ENCODE measurements at places on chromosomes 2 and 18.

DNA sequence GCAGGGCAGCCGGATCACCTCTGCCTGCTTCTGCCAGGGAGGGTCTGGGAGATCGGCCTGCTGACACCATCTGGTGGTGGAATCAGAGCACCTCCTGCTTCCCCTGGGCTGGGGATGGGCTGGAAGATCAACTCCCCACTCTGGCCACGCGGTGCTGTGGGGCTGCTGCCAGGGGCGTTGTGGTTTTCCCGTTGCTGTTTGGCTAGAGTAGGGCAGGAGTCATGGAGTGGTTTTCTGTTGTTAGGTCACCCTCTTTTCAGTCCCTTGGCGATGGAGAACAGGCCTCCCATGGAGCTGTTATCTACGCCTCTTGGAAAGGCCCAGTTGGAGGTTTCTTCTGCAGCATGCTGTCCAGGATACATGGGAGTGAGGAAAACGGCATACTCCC, 15.2 kb downstream of the BCL2L11 start:
- no peak overlapping the region for H3K4me3 ChIP-seq
- H3K4me1 ChIP-seq, result peaks cover 18% of the 10 kb centered on the region
- no peaks in the 10 kb centered on the region for H3K27me3 ChIP-seq
- DNase-seq, result peak; percentile 44
- H3K27ac ChIP-seq, result peak overlapping the region; percentile 18

- H3K4me3 ChIP-seq, result no peak overlapping the region
- peaks cover 15% of the 10 kb centered on the region for H3K36me3 ChIP-seq
- peaks cover 11% of the 10 kb centered on the region for H3K4me1 ChIP-seq
Measured at GRCh38 chr2:229530434-229530833, 183.9 kb downstream of the DNER start.

- no peak overlapping the region for H3K4me3 ChIP-seq
- no peak for DNase-seq
- no peaks in the 10 kb centered on the region for H3K36me3 ChIP-seq
- H3K27me3 ChIP-seq, result no peaks in the 10 kb centered on the region
- no peaks in the 10 kb centered on the region for H3K4me1 ChIP-seq
Measured at GRCh38 chr18:73121207-73121606, 253.4 kb upstream of the NETO1 start.

DNA sequence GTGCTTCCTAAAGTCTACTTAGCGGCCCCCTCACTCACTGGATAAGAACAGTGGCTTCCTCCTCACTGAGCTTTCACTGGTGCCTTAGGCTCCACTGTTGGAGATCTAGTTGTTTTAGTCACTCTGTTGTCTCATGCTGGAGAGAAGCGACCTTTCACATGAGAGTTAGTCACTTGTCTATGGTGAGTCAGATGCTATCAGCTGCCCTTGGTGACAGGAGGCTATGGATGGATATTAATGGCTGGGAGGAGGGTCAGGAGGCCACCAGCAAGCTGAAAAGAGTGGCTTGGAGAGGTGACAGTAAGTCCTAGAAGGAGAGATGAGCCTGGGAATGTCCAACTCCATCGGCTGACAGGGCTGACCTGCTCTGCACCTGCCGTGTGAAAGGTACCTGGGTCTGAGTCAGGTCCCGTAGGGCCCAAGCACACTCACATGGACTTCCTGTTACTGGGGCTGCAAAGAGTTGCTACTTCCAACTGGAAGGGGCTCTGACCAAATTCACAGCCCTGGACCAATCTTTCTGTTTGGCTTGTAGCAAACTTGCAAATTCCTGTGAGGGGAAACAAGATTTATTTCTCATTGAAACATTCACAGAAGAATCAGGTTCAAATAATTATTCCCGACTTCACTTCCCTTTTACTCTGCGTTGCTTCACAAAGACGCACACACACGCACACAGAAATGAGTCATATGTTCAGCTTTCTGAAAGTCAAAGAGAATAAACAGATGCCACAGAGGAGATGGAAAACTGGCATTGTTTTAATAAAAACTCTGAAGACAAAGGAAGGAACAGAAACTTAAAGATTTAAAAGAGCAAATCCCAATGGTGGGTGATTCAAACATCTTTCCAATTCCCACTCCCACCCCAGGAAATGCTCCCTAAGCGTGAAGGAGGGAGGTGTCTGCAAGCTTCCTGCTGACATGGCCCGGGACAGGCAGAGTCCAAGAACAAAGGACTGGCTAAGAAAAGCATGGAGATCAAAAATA, 203.5 kb upstream of the TWIST2 start:
- no peaks in the 10 kb centered on the region for H3K36me3 ChIP-seq
- peaks cover 3% of the 10 kb centered on the region for H3K4me1 ChIP-seq
- DNase-seq, result no peak

GRCh38 chr2:11827547-11827946, 81.1 kb downstream of the LPIN1 start:
- peaks cover 4% of the 10 kb centered on the region for H3K27me3 ChIP-seq
- H3K27ac ChIP-seq, result no peak overlapping the region
- peaks cover 10% of the 10 kb centered on the region for H3K4me1 ChIP-seq
- no peaks in the 10 kb centered on the region for H3K36me3 ChIP-seq
- H3K4me3 ChIP-seq, result no peak overlapping the region

DNA sequence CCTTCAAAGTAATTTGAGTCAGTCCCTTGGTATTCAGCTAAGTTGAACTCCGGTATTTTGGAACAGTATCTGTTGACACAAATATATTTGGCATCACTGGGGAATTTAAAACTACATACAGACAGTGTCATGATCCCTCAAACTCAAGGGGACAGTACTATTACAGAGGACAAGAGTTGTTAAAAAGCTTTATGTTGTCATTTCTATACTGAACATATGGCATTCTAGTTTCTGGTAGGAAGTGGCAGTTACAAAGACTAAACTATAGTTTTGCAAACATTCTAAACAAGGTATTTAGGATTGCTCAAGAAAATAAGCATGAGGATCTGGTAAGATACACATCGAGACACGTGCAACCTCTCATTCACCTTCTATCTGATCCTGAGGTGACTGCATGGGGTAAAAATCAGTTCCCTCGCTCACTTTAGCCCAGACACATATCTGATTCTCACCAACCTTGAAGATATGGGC, 16.6 kb upstream of the CCNYL1 start:
- H3K27me3 ChIP-seq, result no peaks in the 10 kb centered on the region
- H3K36me3 ChIP-seq, result no peaks in the 10 kb centered on the region
- H3K4me1 ChIP-seq, result peaks cover 2% of the 10 kb centered on the region
- no peak overlapping the region for H3K27ac ChIP-seq
- no peak overlapping the region for H3K4me3 ChIP-seq

DNA sequence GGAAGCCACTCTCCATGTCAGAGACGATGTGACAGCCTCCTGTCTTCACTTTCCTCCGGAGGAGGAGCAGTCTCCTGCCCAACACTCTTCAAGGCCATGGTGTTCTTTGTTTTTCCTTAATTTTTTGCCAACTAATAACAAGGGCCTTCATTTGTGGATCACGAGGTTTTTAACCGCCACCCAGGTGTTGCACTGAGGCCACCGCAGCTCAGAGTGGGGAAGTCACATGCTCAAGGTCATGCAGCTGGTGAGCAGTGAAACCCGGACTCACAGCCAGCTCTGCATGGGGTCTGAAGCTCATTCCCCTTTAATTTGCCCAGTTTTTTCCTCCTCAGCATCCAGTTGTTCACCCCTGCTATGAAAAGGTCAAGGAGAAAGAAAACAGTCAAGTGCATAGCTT, 19.6 kb downstream of the ENOSF1 start:
- peaks cover 2% of the 10 kb centered on the region for H3K27me3 ChIP-seq
- no peak for DNase-seq
- H3K27ac ChIP-seq, result no peak overlapping the region
- no peaks in the 10 kb centered on the region for H3K36me3 ChIP-seq
- no peak overlapping the region for H3K4me3 ChIP-seq
- no peaks in the 10 kb centered on the region for H3K4me1 ChIP-seq

- H3K27me3 ChIP-seq, result no peaks in the 10 kb centered on the region
- H3K4me3 ChIP-seq, result no peak overlapping the region
- peaks cover 3% of the 10 kb centered on the region for H3K4me1 ChIP-seq
- no peak for DNase-seq
Measured at GRCh38 chr2:160224060-160224459, 24.0 kb upstream of the ITGB6 start.

- peak overlapping the region; percentile 88 for H3K27ac ChIP-seq
- no peaks in the 10 kb centered on the region for H3K36me3 ChIP-seq
- DNase-seq, result no peak
- no peak overlapping the region for H3K4me3 ChIP-seq
Measured at GRCh38 chr2:232835687-232836208, 34.3 kb upstream of the SNORC start.

GRCh38 chr2:10764096-10764785, 42.8 kb downstream of the ATP6V1C2 start:
- no peaks in the 10 kb centered on the region for H3K4me1 ChIP-seq
- no peak overlapping the region for H3K4me3 ChIP-seq
- peaks cover 3% of the 10 kb centered on the region for H3K27me3 ChIP-seq
- no peak for DNase-seq

DNA sequence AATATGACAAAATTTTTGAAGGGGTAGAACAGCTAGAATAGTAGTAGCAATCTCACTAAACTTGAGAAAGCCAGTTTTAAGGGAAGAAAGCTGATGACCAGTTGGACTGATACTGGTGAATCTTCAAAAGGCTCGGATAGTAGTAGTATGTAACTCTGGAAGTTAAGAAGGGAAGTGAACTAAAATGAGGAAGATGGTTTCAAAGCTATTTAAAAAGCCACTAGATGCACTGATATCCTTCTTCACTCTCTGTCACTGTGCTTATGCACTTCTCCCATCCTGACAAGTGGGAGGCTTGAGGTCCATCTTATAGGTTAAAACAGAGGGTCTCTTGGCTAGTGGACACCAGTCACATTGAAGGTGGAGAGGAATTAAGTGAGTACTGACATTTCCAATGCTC, 141.1 kb downstream of the NCOA1 start:
- H3K4me1 ChIP-seq, result peaks cover 12% of the 10 kb centered on the region
- H3K36me3 ChIP-seq, result no peaks in the 10 kb centered on the region
- no peak overlapping the region for H3K27ac ChIP-seq
- no peak overlapping the region for H3K4me3 ChIP-seq
- no peaks in the 10 kb centered on the region for H3K27me3 ChIP-seq
- DNase-seq, result no peak

DNA sequence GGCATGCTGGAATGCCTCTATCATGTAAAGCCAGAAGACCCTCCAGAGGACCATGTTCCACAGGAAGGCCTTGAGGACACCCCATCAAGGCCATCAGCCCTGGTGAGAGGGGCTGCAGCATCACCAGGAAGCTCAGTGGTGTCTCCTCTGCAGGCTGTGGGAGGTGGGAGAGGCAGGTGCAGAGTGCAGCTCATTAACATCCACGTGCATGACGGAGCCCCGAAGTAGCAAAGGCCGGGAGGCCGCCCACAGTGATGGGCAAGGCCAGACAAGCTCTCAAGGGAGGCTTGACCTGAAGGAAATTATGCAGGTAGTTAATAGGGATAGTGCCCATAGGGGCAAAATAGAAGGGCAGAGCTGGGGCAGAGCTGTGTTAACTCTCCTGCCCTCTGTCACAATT, 30.3 kb upstream of the SMCHD1 start:
- H3K27ac ChIP-seq, result no peak overlapping the region
- H3K4me1 ChIP-seq, result no peaks in the 10 kb centered on the region
- no peak for DNase-seq

DNA sequence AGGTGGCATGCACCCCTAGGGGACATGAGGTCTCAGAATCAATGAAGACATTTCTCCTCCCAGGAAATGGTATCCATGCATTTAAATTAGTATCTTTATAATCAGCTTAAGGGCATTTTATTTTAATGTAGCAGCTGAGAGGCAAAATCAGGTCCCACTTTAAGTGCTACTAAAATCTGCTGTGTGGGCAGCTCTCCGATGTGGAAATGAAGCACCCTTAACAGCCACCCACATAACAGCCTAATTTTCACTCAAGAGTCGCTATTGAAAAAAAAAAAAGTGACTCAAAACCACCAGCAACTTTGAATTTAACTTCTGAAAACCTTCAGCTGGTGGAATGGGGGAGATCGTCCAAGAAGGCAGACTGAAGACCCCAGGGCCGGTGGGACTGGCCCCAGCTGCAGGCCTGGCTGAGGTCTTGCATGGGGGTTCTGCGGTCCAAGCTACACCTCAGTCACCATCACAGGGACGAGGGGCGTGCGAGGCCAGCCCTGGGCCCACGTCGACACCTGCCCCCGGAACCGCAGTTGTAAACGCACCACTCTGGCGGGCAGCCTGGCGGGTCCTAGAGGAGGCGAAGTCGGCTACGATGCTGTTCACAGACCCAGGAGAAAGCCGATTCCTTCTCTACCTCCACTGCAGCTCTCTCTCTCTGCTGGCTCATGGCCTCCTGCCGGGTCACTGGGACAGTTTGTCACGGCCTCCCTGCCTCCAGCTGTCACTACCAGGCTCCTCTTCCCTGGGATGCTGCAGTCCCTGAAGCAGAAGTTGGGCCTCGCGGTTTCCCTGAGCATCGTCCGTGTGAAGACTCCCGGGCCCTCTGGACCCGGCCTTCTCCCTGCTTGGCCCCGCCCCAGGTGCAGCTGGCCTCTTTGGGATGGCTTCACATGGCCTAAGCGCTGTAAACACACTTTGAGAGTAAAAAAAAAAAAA, 111.9 kb downstream of the KCNF1 start:
- no peaks in the 10 kb centered on the region for H3K36me3 ChIP-seq
- DNase-seq, result no peak
- H3K4me3 ChIP-seq, result no peak overlapping the region
- H3K4me1 ChIP-seq, result peaks cover 4% of the 10 kb centered on the region

GRCh38 chr2:118841828-118842461, 5.5 kb downstream of the EN1 start:
- peaks cover 58% of the 10 kb centered on the region for H3K27me3 ChIP-seq
- H3K4me3 ChIP-seq, result peak overlapping the region; percentile 87
- no peak for DNase-seq

GRCh38 chr2:33729353-33729752, 130.3 kb upstream of the FAM98A start:
- H3K36me3 ChIP-seq, result peaks cover 6% of the 10 kb centered on the region
- H3K4me3 ChIP-seq, result no peak overlapping the region
- no peaks in the 10 kb centered on the region for H3K4me1 ChIP-seq
- H3K27ac ChIP-seq, result no peak overlapping the region

DNA sequence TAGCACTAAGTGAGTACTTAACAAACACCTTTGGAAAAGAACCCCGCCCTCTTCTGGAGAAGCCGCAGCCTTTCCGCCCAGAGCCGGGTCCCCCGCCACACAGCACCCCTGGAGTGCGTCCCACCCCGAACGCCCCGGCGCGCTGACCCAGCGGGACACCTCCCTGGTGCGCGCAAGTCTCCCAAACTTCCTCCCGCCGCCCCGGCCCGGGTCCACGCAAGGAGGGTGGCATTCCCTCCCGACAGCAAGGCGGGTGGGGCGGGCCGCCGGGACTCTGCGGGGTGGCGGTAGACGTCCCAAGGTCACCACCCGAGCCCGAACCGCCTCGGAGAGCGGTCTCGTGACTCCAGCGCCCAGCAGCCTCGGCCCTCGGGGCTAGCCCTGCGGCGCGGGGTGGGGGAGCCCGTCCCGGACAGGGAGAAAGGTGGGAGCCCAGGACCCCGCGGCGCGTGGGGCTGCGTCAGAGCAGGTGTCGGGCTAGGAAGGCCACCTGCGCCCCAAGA, 598 bp downstream of the CCDC93 start:
- H3K4me3 ChIP-seq, result peak overlapping the region; percentile 69
- no peak overlapping the region for H3K27ac ChIP-seq
- peaks cover 7% of the 10 kb centered on the region for H3K27me3 ChIP-seq
- H3K4me1 ChIP-seq, result peaks cover 4% of the 10 kb centered on the region
- H3K36me3 ChIP-seq, result peaks cover 4% of the 10 kb centered on the region
